ENCODE measurements at places on chromosomes 11 and 22. TPM values are rescaled to one million over a fixed set of nuclear protein-coding genes. Genes with fewer than 3 reads are reported as not detected.
A peak's percentile ranks its signal among the peaks of the same experiment; 100 is the strongest.

DNA sequence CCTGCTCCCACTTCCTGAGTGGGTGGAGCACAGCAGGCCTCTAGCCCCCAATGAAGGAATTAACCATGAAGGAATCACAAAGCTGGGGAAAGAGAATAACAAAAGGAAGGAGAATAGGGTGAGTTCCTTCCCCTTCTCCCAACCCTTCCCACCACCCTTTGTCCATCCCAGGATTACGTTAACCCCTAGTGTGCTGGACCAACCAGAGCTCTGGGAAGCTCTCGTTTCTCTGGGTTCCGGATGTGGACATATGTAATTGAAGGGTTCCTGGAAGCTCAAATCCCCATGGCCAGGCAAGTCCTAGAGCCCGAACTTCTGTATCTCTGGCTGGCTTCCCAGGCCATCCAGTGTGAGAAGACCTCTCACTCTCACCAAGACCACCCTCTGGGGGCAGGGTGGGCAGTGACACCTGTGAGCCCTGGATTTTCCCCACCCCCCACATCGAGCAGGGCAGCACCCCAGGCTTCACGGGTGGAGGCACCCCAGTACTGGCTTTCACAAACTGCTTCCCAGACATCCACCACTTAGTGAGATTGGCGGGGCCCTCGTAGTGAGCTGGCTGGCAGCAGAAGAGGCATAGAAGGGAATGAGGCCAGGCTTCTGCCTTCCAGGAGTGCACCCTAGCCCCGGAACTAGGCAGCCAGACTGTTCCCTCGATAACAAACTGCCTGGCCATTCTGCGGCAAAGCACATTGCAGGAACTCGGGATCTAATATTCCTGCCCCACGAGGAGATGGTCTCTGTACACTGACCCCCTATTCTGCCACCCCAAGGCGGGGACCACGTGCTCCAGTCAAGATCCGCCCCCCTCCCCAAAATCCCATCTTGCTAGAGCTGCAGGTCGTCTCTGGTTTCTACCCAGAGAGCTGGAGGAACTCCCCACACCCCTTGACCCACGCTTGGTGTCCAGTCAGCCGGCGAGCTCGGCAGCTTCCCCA lies 2.1 kb downstream of the NECTIN1 start:
- no peak for DNase-seq
- H3K36me3 ChIP-seq: 0 out of 2 replicates have a peak, but pooled peaks cover 1% of the 10 kb centered on the region
- no peaks in the 10 kb centered on the region for H3K27me3 ChIP-seq
- H3K4me3 ChIP-seq: peak overlapping the region; percentile 87
- no peak overlapping the region for H3K27ac ChIP-seq

- no peaks in the 10 kb centered on the region for H3K27me3 ChIP-seq
- DNase-seq: no peak
- H3K36me3 ChIP-seq: no peaks in the 10 kb centered on the region
- no peak overlapping the region for H3K4me3 ChIP-seq
These were observed 29.0 kb downstream of the RTN4R start for GRCh38 chr22:20238901-20239675.

DNA sequence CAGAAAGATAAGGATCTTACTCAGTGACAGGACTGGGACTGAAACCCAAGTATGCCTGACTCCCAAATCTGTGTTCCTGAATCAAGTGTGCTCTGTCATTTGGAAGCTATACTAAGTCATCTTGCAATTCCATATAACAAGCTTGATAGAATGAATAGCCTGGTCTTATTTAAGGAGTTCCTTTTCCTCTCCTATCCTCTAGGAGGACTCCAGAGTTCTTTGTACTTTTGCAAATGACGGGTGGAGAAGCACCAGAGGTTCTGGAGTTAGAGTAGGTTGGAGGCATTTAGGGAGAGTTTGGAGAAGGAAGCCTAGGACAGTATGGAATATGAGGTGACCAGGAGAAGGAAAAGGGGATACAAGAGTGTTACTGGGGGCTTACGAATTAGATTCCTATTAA lies 92.9 kb upstream of the RCN1 start:
- H3K4me3 ChIP-seq: no peak overlapping the region
- no peaks in the 10 kb centered on the region for H3K4me1 ChIP-seq
- no peak overlapping the region for H3K27ac ChIP-seq
- H3K36me3 ChIP-seq: no peaks in the 10 kb centered on the region
- DNase-seq: no peak

- no peaks in the 10 kb centered on the region for H3K4me1 ChIP-seq
- no peaks in the 10 kb centered on the region for H3K36me3 ChIP-seq
- DNase-seq: no peak
- H3K27ac ChIP-seq: no peak overlapping the region
- H3K27me3 ChIP-seq: no peaks in the 10 kb centered on the region
- no peak overlapping the region for H3K4me3 ChIP-seq
These were observed 14.0 kb upstream of the MTCH2 start for GRCh38 chr11:47656260-47656885.

GRCh38 chr11:132886335-132886734 lies 646.0 kb downstream of the OPCML start:
- no peaks in the 10 kb centered on the region for H3K27me3 ChIP-seq
- H3K36me3 ChIP-seq: no peaks in the 10 kb centered on the region
- no peak for DNase-seq
- no peaks in the 10 kb centered on the region for H3K4me1 ChIP-seq

DNA sequence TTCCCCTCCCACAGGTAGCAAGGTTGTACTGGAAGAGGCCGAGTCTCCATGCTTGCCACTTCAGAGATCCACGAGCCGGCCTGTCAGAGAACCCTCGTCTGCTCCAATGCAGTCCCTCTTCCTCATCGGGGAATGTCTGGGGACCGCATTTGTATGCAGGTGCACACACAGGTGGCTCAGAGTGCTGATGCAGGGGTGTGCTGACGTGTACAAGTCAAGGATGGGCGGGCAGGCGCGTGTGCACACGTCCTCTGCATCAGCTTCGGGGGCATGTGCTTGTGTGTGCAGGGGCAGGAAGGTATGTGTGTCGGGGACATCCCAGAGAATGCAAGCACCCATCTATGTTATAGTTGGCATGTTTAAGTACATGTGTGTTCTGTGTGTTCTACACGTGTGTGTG lies 49.4 kb downstream of the ELFN2 start:
- no peak for DNase-seq
- no peak overlapping the region for H3K4me3 ChIP-seq
- H3K27ac ChIP-seq: no peak overlapping the region
- 0 out of 2 replicates have a peak, but pooled peaks cover 4% of the 10 kb centered on the region for H3K4me1 ChIP-seq
- no peaks in the 10 kb centered on the region for H3K36me3 ChIP-seq

DNA sequence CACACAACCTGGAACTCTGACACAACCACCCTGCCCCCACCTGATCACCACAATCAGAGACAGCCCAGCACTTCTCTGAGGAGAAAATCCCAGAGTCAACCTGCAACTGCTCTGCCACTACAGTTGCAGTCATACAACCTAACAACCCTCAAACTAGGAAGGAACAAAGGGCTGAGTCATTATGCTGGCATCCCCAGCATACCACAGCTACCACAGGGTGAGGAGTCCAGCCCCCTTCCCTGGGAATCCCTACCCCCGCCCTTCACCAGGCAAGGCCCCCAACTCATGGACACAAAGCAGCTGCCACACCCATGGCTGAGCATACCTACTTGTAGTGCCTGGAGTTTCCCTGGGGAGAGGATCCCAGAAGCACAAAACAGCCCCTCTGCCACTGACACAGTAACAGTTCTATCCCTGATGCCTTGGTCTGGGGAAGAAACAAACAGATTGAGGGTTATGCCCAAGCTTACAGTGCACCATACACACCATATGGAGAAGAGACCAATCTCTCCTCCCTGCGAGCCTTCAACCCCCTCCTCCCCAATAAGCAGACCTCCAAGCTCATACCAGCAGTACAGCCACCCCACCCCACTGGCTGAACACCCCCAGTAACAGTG lies 68.5 kb upstream of the C11orf58 start:
- peaks cover 6% of the 10 kb centered on the region for H3K4me1 ChIP-seq
- peak overlapping the region; percentile 84 for H3K27ac ChIP-seq
- no peaks in the 10 kb centered on the region for H3K27me3 ChIP-seq
- peak; percentile 52 for DNase-seq
- no peak overlapping the region for H3K4me3 ChIP-seq
- no peaks in the 10 kb centered on the region for H3K36me3 ChIP-seq

DNA sequence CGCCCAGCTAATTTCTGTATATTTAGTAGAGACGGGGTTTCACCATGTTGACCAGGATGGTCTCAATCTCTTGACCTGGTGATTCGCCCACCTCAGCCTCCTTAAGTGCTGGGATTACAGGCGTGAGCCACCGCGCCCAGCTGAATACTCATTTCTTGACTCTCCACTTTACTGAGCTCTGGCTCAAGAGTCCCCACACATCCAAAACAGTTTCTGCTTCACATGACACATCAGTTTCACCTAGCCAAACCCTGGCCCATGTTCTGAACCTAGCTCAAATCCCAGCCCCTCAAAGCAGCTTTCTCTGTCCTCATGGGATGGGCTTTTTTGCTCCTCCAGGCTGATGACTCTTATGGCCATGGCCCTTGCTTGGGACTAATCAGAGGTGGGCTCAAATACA lies 9.8 kb downstream of the HYOU1 start:
- H3K36me3 ChIP-seq: peaks cover 21% of the 10 kb centered on the region
- H3K4me1 ChIP-seq: peaks cover 6% of the 10 kb centered on the region
- no peak for DNase-seq
- H3K4me3 ChIP-seq: no peak overlapping the region

- H3K27me3 ChIP-seq: no peaks in the 10 kb centered on the region
- H3K4me1 ChIP-seq: no peaks in the 10 kb centered on the region
- no peak overlapping the region for H3K4me3 ChIP-seq
- H3K36me3 ChIP-seq: no peaks in the 10 kb centered on the region
These were observed 261.4 kb downstream of the DDX10 start for GRCh38 chr11:108926171-108926840.

GRCh38 chr22:38413085-38414008 lies 41.7 kb downstream of the KCNJ4 start:
- no peak overlapping the region for H3K27ac ChIP-seq
- H3K4me1 ChIP-seq: no peaks in the 10 kb centered on the region
- H3K27me3 ChIP-seq: no peaks in the 10 kb centered on the region
- H3K4me3 ChIP-seq: no peak overlapping the region
- no peaks in the 10 kb centered on the region for H3K36me3 ChIP-seq
- peak; percentile 15 for DNase-seq

DNA sequence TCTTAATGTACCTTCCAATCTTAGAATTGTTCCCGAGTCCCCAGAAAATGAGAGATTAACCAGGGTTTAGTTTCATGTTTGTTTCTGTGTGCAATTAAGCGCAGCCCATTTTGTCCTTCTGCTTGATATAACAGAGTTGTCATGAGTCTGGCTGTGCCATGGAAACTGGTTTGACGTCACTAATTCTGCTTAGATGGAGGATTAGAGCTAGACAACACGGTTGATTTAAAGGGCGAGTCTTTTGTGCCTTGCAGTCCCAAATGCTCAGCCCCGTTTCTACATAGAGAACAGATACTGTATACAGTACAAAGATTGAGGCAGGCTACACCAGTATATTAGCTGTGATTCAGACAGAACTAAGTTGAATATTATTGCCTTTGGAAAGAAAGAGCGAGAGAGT lies 45.5 kb upstream of the ALKBH3 start:
- H3K27ac ChIP-seq: no peak overlapping the region
- DNase-seq: no peak
- no peaks in the 10 kb centered on the region for H3K4me1 ChIP-seq
- H3K4me3 ChIP-seq: no peak overlapping the region
- no peaks in the 10 kb centered on the region for H3K27me3 ChIP-seq

DNA sequence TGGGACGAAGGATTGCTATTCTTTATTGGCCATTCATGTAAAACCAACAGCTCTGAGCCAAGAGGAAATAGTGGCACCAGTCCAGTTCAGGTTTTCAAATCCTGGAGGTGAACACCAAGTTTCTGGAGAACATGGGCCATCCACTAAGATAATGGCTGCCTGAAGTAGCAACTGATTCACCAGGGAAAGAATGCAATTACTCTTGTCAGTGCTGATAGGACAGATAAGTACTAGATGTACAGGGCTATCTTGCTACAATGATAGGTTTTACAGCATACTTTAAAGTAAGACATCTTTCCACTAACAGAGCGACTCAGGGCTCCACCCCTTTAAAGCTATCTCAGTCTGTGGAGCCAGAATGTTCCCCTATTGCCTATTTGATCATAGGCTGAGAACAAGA lies 36.8 kb upstream of the APOA1 start:
- DNase-seq: peak; percentile 55
- no peak overlapping the region for H3K4me3 ChIP-seq
- H3K4me1 ChIP-seq: peaks cover 41% of the 10 kb centered on the region
- H3K27ac ChIP-seq: peak overlapping the region; percentile 23
- no peaks in the 10 kb centered on the region for H3K27me3 ChIP-seq

DNA sequence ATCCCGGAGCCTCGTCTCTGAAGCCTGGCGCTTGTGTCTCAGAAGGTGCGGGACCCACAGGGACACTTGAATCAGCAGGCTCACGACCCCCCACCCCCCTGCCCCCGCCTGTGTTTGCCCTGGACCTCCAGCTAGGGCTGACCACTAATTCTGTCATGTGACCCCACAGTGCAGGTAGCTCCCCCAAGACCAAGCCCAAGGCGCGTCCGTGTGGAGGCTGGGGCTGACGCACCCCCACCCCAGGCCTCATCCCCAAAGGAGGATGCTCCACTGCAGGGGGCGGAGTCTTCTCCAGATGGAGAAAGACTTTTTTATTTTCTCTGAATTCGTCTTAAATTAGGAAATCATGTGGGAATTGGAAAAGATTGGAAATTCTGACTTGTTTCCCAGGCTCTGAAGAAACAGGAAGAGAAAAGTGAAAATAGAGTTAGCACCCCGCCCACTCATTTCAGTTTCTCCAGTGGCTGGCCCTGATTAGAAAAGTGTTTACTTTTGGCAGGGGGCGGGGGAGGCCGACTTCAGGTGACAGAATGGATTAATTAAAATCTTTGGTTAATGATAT lies 1.0 kb upstream of the RELA start:
- peaks cover 8% of the 10 kb centered on the region for H3K36me3 ChIP-seq
- peaks cover 16% of the 10 kb centered on the region for H3K4me1 ChIP-seq
- H3K4me3 ChIP-seq: peak overlapping the region; percentile 82
- peak; percentile 38 for DNase-seq

DNA sequence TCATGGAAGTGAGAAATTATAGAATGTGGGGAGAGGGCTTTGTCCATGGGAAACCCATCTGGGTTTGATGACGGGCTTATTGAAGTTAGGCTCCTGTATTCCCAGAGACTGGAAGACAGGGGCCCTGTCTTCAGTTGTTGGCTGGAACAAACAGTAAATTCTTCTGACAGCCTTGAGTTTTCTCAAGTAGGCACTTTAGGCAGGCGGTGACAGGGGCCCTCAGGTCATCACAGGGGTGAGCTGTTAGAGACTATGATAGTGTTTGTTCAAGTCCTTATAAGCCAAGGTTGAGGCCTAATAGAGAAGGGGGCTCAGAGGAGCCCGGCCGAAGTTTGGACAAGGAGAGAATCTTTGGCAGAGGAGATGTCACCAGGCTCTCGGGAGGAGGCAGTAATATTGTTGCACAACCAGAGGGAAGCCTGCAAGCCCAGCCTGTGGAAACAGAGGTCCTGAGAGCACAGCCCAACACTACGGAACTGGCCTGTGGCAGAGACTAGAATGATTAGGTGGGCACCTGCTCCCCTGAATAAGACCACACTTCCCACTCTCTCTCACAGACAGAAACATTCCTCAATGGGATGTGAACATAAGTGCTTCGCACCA lies 20.2 kb upstream of the IL17RA start:
- H3K4me1 ChIP-seq: peaks cover 12% of the 10 kb centered on the region
- H3K36me3 ChIP-seq: no peaks in the 10 kb centered on the region
- no peak overlapping the region for H3K27ac ChIP-seq
- no peak for DNase-seq
- no peak overlapping the region for H3K4me3 ChIP-seq
- no peaks in the 10 kb centered on the region for H3K27me3 ChIP-seq

The APOA5 gene
- 1.5 TPM for total RNA-seq

The PTPRCAP gene
- total RNA-seq: 0.27 TPM

The OR8D1 gene
- not detected for total RNA-seq

The APLNR gene
- total RNA-seq: not detected

The USH1C gene
- total RNA-seq: 113 TPM

The CALCA gene
- not detected for total RNA-seq

The RTN4R gene
- 10.7 TPM for total RNA-seq

The TYMP gene
- 3.7 TPM for total RNA-seq

The PAX6 gene
- total RNA-seq: 0.43 TPM

The KDM4E gene
- not detected for total RNA-seq

The ARVCF gene
- 12.0 TPM for total RNA-seq

The FAM180B gene
- total RNA-seq: not detected
